ENCODE measurements at places on chromosomes 16 and 17.

- DNase-seq = peak; percentile 37
Measured at GRCh38 chr16:56203052-56203451, 11.8 kb downstream of the GNAO1 start.

DNA sequence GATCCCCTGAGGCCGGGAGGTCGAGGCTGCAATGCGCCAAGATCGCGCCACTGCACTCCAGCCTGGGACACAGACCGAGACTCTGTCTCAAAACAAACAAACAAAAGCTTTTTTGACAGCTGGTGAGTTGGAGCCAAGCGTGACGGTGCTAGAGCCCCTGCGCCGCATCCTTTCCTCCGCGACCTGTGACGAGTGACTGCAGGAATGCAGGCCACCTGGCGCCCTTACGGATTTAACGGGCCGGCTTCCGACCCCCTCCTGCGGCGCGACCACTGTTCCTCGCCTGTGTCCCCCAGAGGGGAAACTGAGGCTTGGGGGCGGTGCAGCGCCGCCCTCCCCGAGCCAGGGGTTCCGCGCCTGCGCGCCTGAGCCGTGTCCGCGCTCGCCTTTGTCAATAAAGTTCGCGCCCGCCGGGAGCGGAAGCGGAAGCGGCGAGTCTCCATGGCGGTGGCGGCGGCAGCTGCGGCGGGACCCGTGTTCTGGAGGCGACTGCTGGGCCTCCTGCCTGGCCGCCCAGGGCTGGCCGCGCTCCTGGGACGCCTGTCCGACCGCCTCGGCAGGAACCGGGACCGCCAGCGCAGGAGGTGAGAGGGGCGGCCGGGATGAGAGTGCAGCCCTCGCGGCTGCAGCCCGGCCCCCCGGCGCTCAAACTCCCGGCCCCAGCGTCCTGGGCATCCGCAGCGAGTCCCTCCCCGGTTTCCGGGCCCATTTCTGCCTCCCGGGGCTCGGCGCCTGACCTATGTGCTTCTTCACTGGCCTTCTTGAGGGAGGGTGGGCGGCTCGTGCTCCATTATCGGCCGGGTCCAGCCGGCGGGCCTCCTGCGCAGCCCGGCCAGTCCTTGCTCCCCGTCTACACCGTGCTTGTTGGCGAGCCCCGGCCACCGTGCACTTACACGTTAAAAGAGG, at the start of gene PGS1:
Gene PGS1, plus strand, starts transcription at position 425 of the 906 bp plus-strand sequence. Its CDS starts 17 bp downstream, at position 442.
- peak; percentile 73 for DNase-seq

GRCh38 chr16:56608043-56608875, at the start of gene MT2A:
Gene MT2A (plus strand): TSS chr16:56608584. CDS start chr16:56608656, 72 bp downstream.
- peak; percentile 66 for DNase-seq

GRCh38 chr17:47120521-47121095, 68.5 kb downstream of the CDC27 start:
- no peak for DNase-seq

DNA sequence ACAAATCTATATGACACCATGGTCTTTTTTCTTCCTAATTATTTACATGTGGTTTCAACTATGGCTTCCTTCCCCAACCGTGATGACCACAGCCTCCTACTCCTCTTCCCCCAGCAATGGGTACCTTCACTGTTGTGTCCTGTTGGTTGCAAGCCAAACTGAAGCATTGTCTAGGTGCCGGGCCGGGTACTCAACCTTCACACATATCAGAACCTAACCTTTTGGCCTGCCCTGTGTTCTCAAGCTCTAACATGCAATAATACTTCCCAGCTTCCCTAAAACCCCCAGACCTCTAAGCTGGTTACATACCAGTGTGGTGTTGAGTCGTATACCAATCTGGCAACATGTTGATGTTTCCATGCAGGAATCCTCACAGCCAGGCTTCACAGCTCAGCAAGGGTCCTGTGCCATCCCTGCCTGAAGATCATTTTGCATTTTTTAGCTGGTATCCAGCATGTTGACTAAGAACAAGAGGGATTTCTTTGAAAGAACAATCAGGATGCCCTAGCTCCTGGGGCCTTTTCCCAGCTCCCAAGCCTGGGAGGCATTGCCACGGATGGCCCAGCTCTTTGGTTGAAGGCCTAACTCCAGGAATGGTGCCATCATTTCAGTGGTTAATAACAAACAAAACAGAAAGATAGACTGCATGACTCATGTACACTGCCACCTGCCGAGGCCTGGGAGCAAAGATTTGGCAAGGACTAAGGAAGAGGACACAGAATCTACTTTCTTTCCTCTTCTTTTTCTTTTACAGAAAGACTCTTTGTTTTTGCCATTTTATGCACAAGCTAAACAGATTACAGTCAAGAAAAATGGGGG, 373.7 kb upstream of the SALL1 start:
- DNase-seq = no peak

- DNase-seq = no peak
Measured at GRCh38 chr16:3580686-3581085, 3.5 kb upstream of the NLRC3 start.

Measured in activated T-helper 1 cell treated with anti-CD3 and anti-CD28 coated beads, Interleukin-2, amount 50 U/mL, for 16 hours (primary cell).